ENCODE measurements at places on chromosomes 7 and 10.

DNA sequence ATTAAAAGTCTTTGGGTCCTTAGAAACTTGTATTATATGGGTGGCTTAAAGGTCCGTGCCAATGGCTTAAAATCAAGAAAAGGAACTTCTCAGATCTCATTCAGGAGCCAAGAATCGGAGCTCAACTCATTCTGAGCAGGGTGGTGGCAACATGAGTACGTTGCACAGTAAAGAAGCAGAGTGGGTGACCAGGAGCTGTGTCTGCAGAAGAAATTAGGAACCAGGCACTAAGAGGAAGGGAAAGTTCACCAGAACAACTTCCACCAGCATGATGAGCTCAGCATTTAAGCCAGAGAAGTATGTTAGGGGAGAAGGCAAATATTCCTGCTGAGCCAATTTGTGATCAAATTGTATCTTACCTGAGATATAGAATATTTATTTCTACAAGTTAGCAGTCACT lies 236.0 kb upstream of the NRP1 start:
- DNase-seq = no peak

DNA sequence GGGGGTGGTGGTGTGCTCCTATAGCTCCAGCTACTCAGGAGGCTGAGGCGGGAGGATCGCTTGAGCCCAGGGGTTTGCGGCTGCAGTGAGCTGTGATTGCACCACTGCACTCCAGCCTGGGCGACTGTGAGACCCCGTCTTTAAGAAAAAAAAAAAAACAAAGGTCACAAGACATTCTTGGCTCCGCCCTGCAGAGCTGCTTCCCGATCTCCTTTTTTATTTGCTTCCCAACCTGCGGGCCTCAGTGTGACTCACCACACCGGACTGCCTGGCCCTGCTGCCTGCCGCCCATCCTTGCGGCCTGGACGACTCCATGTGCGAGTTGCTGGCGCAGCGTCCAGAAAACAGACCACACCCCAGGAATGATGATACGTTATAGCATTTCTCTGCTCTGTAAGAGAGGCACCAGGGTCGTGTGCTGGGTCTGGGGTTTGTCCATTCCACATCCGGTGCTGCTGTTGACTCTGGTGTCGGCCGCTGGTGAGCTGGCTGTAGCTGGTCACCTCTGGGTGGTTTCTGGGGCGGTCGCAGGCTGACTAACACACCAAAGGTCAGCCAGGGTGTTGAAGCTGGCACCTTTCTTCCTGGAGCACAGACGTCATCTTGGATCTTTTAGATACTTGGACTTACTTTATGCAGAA lies 123.6 kb downstream of the TCF7L2 start:
- peak; percentile 97 for DNase-seq

DNA sequence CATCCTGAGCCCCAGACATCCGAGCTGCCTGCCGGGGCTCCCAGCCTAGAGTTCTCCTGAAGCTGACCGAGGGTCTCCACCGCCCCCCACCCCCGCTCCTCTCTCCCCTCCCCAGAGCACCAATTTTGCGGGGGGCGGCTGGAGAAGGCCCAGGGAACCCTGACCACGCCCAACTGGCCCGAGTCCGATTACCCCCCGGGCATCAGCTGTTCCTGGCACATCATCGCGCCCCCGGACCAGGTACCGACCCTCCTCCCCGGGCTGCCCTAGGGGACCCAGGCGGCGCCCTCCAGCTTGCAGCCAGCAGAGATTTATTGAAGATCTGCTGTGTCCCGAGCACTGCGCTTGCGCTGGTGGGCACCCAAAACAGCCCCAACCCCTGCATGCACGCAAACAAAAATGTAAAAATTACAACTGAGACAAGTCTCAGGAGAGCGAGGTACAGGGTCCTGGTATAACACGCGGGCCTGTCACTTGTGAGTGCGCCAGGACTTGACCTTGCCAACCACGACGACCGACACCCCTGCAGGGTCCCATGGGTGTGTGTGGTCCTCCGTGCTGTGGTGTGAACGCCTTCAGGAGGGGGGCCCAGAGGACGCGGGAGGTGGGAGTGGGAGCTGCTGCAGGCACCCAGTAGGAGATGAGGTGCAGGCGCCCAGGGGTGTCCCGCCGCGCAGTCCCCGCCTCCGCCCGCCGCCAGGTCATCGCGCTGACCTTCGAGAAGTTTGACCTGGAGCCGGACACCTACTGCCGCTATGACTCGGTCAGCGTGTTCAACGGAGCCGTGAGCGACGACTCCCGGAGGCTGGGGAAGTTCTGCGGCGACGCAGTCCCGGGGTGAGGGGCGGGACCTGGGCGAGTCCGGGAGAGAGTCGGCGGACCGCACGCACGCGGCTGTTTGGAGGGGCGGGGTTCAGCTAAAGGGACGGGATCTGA lies 3.1 kb downstream of the PCOLCE start:
- DNase-seq = no peak

DNA sequence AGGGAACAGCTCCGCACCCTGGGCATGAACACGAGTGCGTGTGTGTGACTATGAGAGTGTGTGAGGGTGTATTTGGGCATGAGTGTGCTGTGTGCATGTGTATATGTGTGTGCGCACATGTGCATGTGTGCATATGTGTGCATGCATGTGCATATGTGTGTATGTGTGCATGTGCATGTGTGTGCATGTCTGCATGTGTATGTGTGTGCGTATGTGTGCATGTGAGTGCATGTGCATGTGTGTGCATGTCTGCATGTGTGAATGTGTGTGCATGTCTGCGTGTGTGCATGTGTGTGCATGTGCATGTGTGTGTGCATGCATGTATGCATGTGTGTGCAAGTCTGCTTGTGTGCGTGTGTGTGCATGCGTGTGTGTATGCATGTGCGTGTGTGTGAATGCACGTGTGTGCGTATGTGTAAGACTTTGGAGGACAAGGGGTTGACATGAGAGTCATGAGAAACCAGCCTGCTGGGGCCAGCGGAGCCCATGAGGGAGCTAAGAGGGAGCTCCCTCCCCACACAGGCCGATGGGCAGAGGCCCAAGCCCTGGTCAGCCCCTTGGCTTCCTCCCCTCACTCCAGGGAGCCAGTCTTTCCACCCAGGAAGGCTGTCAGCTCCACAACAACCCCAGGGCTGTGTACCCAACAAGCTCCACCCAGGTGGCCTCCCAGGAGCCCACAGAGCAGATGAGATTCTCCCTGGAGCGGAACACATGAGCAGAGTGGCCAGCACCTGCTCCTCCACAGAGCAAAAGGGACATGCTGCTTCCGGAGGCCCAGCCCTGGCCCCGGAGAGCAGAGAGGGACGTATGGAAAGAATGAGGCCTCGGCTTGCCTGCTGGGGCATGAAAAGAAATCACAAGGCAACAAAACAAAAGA lies 142.5 kb upstream of the PPP2R2D start:
- no peak for DNase-seq

DNA sequence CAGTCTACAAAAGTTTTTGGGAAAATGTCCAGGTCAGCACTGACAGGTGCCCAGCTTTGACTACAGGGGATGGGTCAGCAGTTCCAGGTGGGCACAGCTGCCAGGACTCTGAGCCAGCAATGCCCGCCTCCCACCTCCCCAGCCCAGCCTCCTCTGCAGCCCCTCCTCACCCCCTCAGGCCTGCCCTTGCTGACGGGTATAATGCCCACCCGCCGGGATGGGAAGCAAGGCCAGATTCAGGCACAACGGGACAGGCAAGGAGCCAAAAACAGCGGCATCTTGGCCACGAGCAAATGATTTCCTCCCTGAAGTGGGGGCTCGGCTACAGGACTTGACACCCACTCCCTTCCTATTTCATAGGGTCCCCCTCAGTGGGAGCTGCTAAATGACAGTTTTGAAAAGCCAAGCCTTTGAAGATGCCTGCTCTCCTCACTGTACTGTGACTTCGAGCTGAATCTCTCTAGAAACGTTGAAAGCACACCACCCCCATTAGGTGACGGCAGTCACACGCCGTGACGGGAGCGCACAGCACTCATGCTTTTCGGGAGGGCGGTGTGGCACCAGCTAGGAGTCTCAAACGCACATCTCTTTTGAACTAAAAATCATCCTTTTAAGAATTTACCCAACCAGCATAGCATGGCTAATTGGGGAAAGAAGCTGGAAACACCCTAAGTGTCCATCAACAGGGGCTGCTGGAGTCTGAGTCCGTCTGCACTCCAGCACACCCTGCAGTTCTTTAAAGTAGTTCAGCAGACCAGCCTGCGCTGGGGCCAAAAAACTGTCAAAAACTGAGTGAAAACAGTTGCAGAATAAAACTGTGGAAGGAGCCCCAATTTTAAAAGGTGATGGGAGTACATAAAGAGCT lies 29.6 kb downstream of the MAD1L1 start:
- no peak for DNase-seq

DNA sequence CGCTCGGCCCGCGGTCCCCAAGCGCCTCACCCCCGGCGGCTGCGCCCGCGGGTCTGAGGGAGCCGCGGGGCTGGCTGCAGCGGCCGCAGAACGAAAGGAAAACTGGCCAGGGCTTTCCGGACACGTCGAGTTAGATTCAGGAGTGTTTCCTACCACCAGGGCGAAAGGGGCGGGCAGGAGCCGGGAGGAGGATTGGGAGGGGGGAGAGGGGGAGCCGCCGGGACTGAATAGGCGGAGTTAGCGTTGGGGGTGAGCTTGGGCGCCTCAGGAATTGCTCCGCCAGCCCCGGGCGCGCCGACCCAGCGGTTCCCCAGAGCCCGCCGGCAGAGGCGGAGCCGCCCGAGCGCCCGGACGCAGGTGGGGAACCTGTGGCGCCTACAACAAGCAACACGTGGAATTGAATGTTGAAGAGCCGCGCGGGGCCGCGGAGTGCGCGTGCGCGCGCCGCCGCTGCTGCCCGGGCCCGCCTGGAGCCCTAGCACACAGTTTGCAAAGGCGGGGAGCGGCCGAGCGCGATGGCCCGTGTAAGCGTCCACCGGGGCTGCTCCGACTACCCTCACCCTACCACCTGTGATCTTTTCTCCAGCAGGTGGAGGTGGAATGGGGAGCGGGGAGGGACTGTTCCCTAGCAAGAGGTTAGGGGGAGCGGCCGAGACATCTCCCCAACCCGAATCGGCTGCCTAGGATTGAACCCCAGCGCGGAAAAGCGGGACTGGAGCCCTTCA lies at the start of gene CADPS2:
Gene CADPS2, minus strand, starts transcription at position 104 of the 725 bp plus-strand sequence. CDS start 123 bp downstream, outside the sequence.
- DNase-seq = peak; percentile 77

- DNase-seq = peak; percentile 92
These were observed 114.2 kb upstream of the HABP2 start for GRCh38 chr10:113438652-113439051.

GRCh38 chr10:132196178-132197113 lies 9.7 kb downstream of the DPYSL4 start:
- DNase-seq = no peak

DNA sequence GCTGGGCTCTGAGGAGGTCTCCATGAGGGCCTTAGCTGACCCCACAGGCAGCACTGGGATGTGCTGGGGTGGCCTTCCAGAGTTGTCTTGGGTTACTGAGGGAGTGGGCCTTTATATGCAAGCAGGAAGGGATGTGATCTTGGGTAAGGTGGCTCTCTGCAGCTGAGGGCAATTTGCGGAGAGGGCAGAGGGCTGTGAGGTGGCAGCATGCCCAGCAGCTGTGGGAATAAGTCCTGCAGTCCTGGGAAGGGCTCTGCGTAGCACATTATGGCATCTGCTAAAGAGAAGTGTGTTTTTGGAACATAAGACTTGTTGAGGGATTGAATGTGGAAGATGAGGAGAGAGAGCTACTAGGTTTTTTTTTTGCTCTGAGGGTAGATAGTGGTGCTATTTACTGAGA lies 99.6 kb upstream of the KMT2E start:
- DNase-seq = no peak

- DNase-seq = peak; percentile 45
These were observed 985 bp upstream of the ETV1 start for GRCh38 chr7:13990319-13990983.

GRCh38 chr10:3538291-3538655 lies 246.7 kb downstream of the KLF6 start:
- no peak for DNase-seq

GRCh38 chr7:48280100-48280499 lies 108.8 kb downstream of the ABCA13 start:
- peak; percentile 82 for DNase-seq

DNA sequence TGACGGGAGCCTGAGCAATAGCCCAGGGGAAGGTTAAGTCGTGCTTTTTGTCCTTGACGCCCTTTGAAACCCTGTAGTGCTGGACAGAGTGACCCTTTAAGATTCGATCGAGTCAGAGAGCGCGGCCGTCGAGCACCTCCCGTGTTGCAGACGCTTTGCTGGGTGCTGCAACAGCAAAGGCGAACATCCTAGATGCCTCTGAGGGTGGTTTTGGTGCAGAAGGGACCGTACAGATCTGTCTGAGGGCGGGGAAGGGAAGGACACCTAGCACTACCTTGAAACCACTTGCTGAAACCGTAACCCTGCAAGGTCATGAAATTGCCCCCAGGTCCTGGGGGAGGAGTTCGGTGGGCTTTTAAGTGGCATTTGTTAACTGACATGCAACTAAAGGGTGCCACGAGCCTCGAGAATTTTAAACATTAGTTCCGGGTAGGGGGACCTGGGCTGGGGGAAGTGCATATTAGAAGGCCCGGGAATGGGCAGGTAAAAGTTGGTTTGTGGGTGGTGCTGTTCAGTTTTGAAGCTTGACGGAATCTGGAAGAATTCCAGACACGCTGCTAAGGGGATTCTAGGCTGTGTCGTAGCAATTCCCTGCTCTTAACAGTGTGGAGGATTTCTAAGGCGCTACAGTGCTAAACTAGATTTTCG lies 786 bp downstream of the ATP5F1C start:
- peak; percentile 37 for DNase-seq

DNA sequence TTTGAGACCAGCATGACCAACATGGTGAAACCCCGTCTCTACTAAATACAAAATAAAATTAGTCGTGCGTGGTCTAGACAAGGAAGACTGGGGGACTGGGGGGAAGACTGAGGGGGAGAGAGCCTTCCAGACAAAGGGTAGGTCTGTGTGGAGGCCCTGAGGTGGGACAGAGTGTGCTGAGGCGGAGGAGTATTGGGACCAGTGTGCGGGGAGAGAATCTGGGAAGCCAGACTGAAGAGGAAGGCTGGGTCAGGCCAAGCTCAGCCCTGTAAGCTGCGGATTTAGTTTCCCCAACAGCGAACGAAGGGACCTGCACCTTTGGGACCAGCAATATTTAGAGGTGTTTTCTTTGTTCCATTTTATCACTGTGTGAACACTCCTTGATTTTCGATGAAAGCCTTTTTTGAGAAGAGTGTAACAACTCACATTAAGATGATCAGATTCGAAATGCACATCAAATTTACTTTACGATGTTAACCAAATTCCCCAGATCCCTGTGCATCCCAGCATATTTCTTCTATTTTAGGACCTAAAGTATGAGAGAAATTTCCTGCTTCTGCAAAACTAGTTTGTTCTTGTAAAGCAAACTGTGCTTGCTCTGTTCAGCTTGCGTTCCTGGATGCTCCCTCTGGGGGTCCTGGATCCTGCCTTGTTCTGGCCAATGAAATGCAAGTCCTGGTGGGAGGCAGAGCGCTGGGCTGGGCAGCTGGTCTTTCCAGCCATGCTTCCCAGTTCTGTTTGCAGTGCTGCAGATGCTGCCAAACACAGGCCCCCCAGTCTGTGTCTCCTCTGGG lies 39.4 kb downstream of the PLAU start:
- no peak for DNase-seq

GRCh38 chr7:37901236-37901827 lies 15.3 kb downstream of the SFRP4 start:
- DNase-seq = peak; percentile 57

DNA sequence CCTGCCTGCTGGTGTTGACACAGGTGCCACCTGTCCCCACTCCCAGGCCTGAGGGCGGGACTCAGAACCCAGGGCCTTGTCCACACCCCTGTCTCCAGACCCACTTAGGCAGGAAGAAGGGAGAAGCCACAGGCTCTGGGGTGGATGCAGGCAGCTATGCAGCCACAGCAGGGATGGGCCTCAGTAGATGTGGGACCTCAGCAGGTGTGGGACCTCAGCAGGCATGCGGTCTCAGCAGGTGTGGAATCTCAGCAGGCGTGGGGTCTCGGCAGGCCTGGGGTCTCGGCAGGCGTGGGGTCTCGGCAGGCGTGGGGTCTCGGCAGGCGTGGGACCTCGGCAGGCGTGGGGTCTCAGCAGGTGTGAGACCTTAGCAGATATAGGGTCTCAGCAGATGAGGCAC lies 118.0 kb upstream of the PITRM1 start:
- no peak for DNase-seq

Data from fibroblast of mammary gland (primary cell).